Retinal pigment epithelial cell (primary cell): ENCODE measurements at places on chromosomes 12 and 14.

DNA sequence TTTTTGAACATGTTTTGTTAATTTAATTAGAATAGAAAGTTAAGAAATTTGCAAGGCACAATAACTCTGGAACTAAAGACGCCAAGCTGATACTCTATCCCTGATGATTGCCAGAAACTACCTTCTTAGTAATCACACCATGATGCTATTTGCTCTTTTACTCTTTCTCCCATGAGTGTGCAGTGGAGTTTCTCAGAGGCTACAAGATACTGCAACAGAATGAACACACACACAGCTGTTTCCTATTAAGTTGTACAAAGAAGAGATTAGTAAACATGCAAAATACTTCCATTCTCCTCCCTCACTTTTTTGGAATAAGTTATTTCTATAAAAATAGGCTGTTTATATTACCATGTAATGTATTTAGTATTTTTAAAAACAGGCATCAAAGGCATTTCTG is 1367.5 kb downstream of the AACS start:
- DNase-seq, result no peak

GRCh38 chr12:114682785-114683708 is 928 bp downstream of the TBX3 start:
- DNase-seq, result no peak

- DNase-seq, result peak; percentile 18
Observed at GRCh38 chr12:88833641-88834116, 253.4 kb upstream of the KITLG start.

DNA sequence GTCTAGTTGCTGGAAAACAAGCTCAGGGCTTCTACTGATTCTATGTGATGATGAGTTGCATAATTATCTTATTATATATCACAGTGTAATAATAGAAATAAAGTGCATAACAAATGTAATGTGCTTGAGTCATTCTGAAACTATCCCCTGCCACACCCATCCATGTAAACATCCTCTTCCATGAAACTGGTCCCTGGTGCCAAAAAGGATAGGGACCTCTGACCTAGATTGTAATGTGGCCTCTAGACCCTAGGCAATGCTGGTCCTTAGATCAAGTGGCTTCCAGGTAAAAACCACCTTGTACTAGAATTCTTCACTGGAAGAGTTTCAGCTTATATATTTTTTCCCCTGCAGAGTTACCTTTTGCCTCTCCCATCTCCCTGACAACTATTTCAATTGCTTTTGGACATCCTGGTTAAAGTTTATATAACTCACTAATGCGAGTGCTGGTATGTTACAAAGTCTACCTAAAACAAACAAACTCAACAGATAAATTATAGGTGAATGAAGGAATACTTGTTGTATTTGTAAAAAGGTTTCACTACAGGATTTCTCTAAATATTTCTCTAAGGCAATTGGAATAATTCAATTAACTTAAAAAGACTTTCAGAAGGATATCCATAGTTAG is 462.5 kb downstream of the NAV3 start:
- no peak for DNase-seq

DNA sequence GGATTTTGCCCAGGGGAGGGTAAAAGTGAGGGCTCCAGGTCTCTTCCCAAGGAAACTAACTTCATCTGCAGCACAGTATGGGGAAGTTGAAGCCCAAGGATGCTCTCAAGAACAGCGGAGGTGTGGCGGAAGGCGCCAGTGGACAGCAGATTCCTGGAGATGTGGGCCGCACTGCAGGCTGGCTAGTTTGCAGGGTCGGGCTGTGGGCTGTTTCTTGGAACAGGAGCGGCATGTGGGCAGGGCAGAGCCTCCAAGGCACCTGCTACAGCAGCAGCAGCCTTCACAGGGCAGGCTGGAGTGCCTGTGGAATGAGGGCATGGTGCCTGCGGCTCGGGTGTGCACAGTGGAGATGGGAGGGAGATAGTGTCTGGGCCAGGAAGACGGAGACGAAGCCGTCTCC is 100.0 kb upstream of the SFSWAP start:
- DNase-seq, result no peak

GRCh38 chr12:39123580-39124253 is 218.3 kb upstream of the CPNE8 start:
- DNase-seq, result no peak

GRCh38 chr12:97595426-97595831 is 132.8 kb downstream of the RMST start:
- no peak for DNase-seq

GRCh38 chr12:4434706-4435425 is 10.7 kb downstream of the FGF6 start:
- no peak for DNase-seq

- no peak for DNase-seq
Observed at GRCh38 chr12:65667932-65668331, 156.4 kb upstream of the HMGA2 start.

DNA sequence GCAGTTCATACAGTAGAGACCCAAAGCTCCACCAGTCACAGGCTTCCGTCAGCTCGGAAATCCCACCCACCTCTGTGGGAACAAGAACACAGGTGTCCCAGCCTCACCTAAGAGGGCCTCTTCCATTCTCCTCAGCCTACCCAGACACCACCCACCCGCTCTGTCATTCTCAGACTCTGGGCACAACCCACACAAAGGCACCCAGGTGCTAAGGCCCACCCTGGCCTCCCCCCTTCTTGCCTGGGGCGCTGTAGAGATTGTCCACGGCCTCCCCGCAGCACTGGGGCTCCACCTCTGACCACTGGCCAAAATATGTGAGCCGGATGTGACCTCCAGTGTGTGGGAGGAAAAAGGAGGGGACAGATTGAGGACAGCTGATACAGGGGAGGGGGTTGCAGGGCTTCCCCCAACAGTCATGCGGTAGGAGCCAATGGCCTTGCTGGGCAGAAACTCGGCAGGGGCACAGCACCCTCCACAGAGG is 14.2 kb downstream of the RPS6KL1 start:
- no peak for DNase-seq

- DNase-seq, result no peak
Observed at GRCh38 chr14:75842551-75842950, 139.2 kb downstream of the TGFB3 start.

GRCh38 chr12:97316321-97316720 is 146.3 kb upstream of the RMST start:
- no peak for DNase-seq

DNA sequence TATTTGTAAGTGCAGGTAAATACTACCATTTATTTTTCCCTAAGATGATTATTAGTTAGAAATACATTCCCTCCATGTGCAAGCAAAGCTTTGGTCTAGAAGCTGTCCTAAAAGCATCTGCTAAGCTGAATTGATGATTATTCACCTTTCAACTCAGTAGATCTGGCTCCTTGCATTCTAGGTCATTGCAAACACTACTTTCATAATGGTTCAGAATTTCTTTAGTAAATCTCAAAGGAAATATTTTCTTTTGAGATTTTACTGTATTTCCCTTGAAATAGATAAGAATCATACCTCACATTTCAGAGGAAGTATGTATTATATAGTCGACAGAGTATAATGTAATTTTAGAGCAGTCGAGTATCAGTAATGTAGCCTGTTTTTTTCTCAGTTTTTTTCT is 2.4 kb downstream of the ETNK1 start:
- no peak for DNase-seq

DNA sequence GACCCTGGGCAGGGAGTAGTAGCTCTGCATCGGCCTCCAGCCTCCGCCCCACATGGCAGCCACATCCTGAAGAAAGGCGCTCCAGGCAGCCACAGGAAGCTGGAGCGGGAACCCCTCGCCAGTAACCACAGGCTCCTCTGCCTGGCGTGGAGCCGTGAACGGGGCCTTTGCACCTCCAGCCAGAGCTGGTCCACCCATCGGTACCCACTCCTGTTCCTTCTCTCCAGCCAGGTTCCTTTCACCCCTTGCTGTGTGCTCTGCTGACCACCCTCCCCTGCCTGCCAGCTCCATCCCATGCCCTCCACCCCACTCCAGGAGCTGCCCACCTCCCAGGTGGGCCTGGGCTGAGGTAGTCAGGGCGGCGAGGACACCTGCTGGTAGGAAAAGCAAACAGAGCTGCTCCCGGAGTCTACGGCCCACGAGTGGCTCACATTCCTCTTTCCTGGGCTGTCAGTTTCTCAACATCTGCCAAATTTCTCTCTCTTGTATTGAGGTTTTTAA is 2.7 kb downstream of the TGFB3 start:
- DNase-seq, result no peak

- no peak for DNase-seq
Observed at GRCh38 chr12:29148596-29148910, 525 bp upstream of the FAR2 start.

DNA sequence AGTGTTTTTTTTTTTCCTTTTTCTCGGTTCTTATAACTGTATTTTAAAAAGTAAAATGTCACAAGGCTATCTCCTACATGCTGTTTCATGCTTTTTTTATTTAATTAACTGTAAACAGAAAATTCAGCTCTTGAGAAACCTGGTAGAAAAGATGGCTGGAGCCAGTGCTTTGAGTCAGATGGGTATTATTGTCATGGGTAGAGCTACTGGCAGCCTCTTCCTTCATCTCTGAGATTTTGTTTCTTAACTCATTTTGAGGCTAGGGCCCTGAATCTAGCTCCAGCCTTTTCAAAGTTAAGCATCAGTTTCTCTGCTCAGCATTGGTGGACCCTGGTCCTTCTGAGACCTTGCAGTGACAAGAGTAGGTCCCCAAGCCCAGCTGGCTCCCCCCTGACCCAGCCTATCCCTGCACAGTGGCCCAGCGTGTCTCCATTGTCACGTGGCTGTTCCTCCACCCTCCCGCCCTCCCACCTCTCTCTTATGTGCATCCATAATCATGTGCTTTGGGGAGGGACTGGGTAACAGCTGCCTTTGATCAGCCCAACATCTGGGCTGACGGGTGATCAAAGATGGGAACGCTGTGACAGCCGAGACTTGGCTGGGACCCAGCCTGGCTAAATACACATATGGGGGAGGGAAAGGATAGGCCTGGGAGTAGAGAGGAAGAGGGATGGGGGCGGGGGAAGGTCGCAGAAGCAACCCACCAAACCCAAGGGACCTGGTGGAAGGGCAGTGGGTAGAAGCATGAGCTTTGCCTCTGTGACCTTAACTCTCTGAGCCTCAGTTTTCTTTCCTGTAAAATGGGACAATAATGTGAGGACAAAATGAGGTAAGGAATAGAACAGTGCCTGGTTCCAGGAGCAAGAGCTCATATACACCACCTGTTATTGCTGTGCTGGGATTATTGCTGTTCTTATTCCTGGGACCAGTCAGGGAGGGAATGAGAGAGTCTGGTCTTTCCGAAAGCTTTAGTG is 24.4 kb upstream of the RBM19 start:
- no peak for DNase-seq

- no peak for DNase-seq
Observed at GRCh38 chr12:58286353-58286752, 345.0 kb downstream of the ATP23 start.

DNA sequence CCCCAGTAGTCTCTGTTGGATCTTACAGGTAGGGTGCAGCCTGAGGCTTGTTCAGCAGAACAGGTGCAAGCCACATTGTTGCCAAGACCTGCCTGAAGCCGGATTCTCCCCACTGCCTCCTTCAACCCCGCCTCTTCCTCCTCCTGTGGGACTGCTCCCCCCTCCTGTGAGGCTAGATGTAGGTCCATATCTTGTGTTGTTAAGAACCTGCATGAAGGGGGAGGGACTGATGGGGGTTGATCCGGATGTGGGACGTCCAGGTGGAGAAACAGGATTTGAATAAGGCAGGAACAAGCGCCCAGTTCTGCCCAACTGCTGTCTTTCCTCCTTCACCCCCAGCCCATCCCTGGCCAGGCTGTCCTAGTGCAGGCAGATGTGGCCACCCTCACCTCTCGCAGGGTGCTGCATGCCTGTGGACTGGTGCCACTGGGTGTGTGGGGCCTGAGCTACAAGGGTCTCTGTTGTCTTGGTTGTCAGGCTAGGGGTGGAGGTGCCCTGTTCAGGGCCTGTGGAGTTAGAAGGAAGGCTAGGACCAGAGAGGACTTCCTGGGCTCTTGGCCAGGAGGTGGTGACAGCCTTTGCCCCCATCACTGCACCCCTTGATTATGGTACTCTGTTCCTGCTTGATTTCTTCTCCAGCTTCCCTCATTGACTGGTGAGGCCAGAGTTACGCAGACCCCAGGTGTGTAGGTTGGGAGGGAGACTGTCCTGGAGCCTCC is 1.4 kb downstream of the NR4A1 start:
- no peak for DNase-seq

DNA sequence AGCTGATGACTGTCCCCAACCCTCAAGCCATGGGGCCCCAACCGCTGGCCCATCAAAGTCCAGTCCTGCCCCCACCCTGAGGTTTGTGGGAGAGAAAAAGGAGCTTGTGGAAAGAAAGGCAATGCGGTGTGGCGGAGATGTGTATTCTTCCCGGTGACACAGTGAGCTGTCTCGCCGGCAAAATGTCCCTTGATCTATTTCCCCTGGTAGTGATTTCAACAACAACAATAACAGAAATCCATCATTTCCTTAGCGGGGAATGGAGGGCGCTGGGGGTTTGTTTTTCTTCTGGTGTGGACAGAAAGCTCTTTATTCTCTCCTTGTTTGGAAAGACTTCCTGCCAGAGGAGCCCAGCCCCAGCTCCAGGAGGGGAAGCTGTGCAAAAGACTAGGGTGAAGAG is 93.7 kb upstream of the LHX5 start:
- DNase-seq, result no peak

GRCh38 chr12:46647034-46647433 is 178.8 kb downstream of the SLC38A4 start:
- no peak for DNase-seq

GRCh38 chr12:77337362-77337761 is 272.0 kb upstream of the E2F7 start:
- no peak for DNase-seq

- no peak for DNase-seq
Observed at GRCh38 chr14:54322701-54323337, 74.0 kb upstream of the CDKN3 start.

DNA sequence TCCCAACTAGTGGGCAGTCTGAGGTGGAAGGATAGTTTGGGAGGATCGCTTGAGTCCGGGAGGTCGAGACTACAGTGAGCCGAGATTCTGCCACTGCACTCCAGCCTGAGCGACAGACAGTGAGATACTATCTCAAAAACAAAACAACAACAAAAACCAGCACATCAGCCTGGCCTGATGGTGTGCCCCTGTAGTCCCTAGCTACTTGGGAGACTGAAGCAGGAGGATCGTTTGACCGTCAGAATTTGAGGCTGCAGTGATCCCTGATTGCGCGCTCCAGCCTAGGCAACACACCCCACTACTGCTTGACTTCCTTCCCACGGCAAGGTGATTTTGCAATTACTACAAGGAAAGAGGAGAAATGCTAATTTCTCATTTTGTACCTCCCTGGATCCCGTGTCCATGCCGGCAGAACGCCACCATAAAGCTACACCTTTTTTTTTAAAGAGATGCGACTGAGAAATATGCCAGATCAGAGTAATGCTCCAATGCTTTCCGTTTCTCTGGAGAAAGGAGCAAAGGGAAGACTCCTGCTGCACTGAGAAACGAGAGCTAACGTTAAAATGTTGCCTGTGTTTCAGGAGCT is 672 bp upstream of the SCFD1 start:
- DNase-seq, result peak; percentile 2

- no peak for DNase-seq
Observed at GRCh38 chr14:28407031-28407825, 359.4 kb upstream of the FOXG1 start.

GRCh38 chr12:76666290-76666835 is 97.6 kb upstream of the ZDHHC17 start:
- DNase-seq, result no peak
